ENCODE measurements at places on chromosomes 1 and 21. TPM values are rescaled to one million over a fixed set of nuclear protein-coding genes. Genes with fewer than 3 reads are reported as not detected.
A peak's percentile ranks its signal among the peaks of the same experiment; 100 is the strongest.

DNA sequence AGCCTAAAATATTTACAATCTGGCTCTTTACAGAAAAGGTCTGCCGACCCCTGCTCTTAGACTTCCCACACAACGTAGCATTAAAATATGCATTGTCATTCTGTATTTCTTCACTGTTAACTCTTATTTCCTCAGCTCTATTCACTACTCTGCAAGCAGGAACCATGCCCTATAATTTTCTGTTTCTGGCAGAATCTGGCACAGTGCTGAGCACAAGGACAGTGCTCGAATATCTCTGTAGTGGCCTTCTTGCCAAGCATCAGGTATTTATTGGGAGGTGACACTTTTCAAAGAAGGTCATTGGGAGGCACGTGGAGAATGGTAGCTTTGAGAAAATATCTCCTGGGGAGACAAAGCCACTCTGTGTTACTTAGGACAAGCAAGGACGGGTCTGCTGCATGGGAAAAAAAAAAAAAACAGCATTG lies 77.9 kb downstream of the PSMG1 start:
- H3K27ac ChIP-seq: no peak overlapping the region
- H3K36me3 ChIP-seq: no peaks in the 10 kb centered on the region
- H3K4me1 ChIP-seq: no peaks in the 10 kb centered on the region
- no peaks in the 10 kb centered on the region for H3K27me3 ChIP-seq

DNA sequence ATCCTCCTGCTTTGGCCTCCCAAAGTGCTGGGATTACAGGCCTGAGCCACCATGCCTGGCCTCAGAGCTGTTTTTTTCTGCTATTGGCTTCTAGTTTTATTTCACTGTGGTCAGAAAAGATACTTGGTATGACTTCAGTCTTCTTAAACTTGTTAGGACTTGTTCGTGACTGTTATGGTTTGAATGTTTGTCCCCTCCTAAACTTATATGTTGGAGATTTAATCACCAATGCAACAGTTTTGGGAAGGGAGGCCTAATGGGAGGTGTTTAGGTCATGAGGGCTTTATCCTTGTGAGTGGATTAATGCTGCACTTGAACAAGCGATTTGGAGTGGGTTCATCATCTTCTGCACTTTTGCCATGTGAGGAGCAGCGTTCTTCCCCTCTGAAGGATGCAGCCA lies 24.5 kb upstream of the SOD1 start:
- H3K4me3 ChIP-seq: no peak overlapping the region
- DNase-seq: no peak
- H3K27ac ChIP-seq: no peak overlapping the region
- no peaks in the 10 kb centered on the region for H3K36me3 ChIP-seq
- H3K4me1 ChIP-seq: no peaks in the 10 kb centered on the region

- H3K27me3 ChIP-seq: no peaks in the 10 kb centered on the region
- no peaks in the 10 kb centered on the region for H3K4me1 ChIP-seq
- H3K27ac ChIP-seq: no peak overlapping the region
- H3K36me3 ChIP-seq: no peaks in the 10 kb centered on the region
- no peak overlapping the region for H3K4me3 ChIP-seq
- DNase-seq: no peak
Observed at GRCh38 chr1:232184561-232185530, 445.1 kb downstream of the SIPA1L2 start.

DNA sequence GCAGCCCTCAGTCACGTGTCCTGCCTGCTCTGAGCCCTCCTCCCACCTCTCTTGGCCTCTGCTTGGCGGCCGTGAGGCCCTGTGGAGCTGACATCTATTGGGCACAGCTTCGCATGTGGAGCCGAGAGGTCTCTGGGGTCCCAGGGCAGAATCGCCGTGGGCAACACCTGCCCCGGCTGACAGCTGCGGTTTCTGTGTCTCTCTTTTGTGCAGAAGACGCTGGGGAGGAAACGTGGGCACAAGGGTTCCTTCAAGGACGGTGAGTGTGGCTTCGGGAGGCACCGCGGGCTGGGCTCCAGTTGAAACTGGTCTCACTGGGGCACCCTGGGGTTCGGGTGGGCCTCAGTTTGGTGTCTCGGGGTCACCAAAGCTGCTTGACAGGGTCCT lies 11.5 kb downstream of the ARHGEF16 start:
- H3K36me3 ChIP-seq: no peaks in the 10 kb centered on the region
- H3K4me1 ChIP-seq: no peaks in the 10 kb centered on the region
- no peak for DNase-seq
- H3K27me3 ChIP-seq: no peaks in the 10 kb centered on the region
- H3K27ac ChIP-seq: no peak overlapping the region
- no peak overlapping the region for H3K4me3 ChIP-seq

GRCh38 chr1:11903210-11903609 lies 23.0 kb downstream of the KIAA2013 start:
- no peak overlapping the region for H3K4me3 ChIP-seq
- peaks cover 11% of the 10 kb centered on the region for H3K4me1 ChIP-seq
- H3K27me3 ChIP-seq: peaks cover 14% of the 10 kb centered on the region
- no peaks in the 10 kb centered on the region for H3K36me3 ChIP-seq
- no peak for DNase-seq

- H3K27me3 ChIP-seq: no peaks in the 10 kb centered on the region
- no peak overlapping the region for H3K27ac ChIP-seq
- H3K36me3 ChIP-seq: no peaks in the 10 kb centered on the region
- H3K4me3 ChIP-seq: no peak overlapping the region
Observed at GRCh38 chr21:41037212-41037611, 130.7 kb upstream of the BACE2 start.

GRCh38 chr1:247646867-247647266 lies 32.7 kb downstream of the OR13G1 start:
- no peak for DNase-seq
- no peak overlapping the region for H3K27ac ChIP-seq
- no peaks in the 10 kb centered on the region for H3K27me3 ChIP-seq
- no peak overlapping the region for H3K4me3 ChIP-seq
- H3K36me3 ChIP-seq: no peaks in the 10 kb centered on the region

- H3K4me1 ChIP-seq: no peaks in the 10 kb centered on the region
- H3K27me3 ChIP-seq: no peaks in the 10 kb centered on the region
- H3K36me3 ChIP-seq: no peaks in the 10 kb centered on the region
- no peak overlapping the region for H3K27ac ChIP-seq
- DNase-seq: no peak
Observed at GRCh38 chr21:15079269-15079668, 14.5 kb upstream of the NRIP1 start.

GRCh38 chr1:230112131-230112701 lies 45.2 kb downstream of the GALNT2 start:
- peaks cover 21% of the 10 kb centered on the region for H3K36me3 ChIP-seq
- H3K4me1 ChIP-seq: peaks cover 48% of the 10 kb centered on the region
- H3K27me3 ChIP-seq: no peaks in the 10 kb centered on the region
- no peak overlapping the region for H3K27ac ChIP-seq

The EEIG2 gene
- total RNA-seq: 13.6 TPM

The VHLL gene
- total RNA-seq: 0.49 TPM

GRCh38 chr1:54795356-54795665 lies 5.8 kb downstream of the TTC22 start:
- no peak overlapping the region for H3K27ac ChIP-seq
- DNase-seq: no peak
- no peaks in the 10 kb centered on the region for H3K27me3 ChIP-seq

- no peak for DNase-seq
- no peaks in the 10 kb centered on the region for H3K27me3 ChIP-seq
- no peaks in the 10 kb centered on the region for H3K4me1 ChIP-seq
- no peaks in the 10 kb centered on the region for H3K36me3 ChIP-seq
Observed at GRCh38 chr1:208179961-208180409, 64.2 kb downstream of the PLXNA2 start.

GRCh38 chr1:169892927-169893644 lies 610 bp downstream of the SCYL3 start:
- peaks cover 25% of the 10 kb centered on the region for H3K4me1 ChIP-seq
- H3K27ac ChIP-seq: peak overlapping the region; percentile 97
- peaks cover 1% of the 10 kb centered on the region for H3K36me3 ChIP-seq
- no peak for DNase-seq

DNA sequence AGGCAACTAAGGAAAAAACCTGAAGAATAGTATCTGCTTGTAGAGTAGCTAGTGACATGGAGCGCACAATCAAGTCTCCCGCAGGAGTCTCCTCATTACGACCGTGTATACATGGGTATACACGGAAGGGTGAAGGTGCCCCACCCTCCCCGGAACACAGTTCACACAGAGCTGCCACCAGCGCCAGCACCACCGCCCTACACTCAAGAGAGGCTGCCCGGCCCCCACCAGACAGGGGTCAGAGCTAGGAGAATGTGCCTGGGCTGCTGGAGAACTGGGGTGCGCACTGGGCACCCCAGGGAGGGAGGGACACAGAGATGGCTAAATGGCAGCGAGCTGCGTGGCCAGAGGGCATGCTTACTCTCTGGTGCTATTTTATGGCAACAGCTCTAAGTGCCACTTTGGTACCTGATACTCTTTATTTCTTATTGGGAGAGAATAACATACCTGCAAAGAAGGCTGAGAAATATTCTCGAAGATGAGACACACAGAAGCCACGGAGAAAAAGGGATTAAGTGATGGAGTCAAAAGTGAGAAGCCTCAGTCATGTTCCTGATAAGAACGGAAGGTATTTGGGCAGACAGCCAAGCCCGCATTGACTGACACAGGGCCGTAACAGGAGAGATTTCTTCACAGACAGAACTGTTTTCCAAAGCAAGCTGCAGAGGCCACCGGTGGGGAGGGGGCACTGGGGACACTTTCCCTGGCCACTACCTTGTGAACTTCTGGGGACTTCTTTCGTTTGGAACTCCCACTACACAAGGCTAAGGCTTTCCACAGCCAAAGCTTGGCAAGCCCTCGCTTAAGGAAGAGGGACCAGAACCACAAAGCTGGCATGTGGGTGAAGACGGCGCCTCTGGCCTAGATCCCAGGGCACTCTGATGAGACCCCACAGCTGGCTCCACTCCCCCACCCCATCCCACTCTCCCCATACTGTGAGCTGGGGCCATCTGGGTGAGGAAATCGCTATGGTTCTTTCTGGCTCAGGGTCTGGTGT lies 108.0 kb downstream of the PGBD5 start:
- H3K4me3 ChIP-seq: no peak overlapping the region
- H3K27ac ChIP-seq: no peak overlapping the region
- H3K4me1 ChIP-seq: no peaks in the 10 kb centered on the region
- H3K27me3 ChIP-seq: no peaks in the 10 kb centered on the region
- no peaks in the 10 kb centered on the region for H3K36me3 ChIP-seq

DNA sequence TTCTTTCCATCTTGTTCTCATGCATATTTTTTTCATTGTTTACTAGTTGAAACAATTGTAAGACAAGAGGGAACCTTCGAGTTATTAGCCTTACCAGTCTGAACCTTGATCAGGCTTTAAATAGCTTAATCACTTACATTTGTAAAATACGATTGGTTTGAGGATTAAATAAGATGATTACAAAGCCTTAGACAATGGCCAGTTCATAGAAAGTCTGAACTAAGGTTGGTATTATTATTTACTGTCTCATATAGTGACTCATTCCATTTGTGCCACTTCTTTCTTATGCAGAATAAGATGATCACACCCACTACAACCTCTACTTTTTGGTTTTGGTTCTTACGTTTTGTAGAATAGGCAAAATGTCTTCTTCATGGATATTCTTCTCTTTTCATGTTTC lies 94.1 kb downstream of the RPE65 start:
- H3K27ac ChIP-seq: no peak overlapping the region
- no peak for DNase-seq
- no peak overlapping the region for H3K4me3 ChIP-seq
- no peaks in the 10 kb centered on the region for H3K27me3 ChIP-seq
- peaks cover 21% of the 10 kb centered on the region for H3K4me1 ChIP-seq
- H3K36me3 ChIP-seq: no peaks in the 10 kb centered on the region

DNA sequence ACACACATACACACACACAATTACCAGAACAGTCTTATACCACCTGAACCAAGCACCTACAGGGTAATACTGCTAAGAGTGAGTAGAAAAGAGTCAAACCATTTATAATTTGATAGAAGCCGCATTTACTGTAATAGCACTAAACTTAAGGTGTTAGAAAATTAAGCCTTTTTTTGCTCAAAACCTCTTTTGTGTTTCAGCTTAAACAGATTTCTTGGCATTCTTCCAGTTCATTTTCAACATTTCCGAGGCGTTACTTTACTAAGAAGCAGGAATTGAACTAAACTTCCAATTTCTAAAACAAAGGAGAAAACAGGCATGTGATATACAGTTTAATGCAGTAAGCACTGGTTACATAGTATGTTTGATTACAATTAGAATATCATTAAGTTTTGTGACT lies 387.2 kb downstream of the NCAM2 start:
- no peaks in the 10 kb centered on the region for H3K36me3 ChIP-seq
- no peak overlapping the region for H3K27ac ChIP-seq
- H3K27me3 ChIP-seq: no peaks in the 10 kb centered on the region
- H3K4me3 ChIP-seq: no peak overlapping the region
- DNase-seq: no peak
- no peaks in the 10 kb centered on the region for H3K4me1 ChIP-seq

The AMY1A gene
- total RNA-seq: not detected

DNA sequence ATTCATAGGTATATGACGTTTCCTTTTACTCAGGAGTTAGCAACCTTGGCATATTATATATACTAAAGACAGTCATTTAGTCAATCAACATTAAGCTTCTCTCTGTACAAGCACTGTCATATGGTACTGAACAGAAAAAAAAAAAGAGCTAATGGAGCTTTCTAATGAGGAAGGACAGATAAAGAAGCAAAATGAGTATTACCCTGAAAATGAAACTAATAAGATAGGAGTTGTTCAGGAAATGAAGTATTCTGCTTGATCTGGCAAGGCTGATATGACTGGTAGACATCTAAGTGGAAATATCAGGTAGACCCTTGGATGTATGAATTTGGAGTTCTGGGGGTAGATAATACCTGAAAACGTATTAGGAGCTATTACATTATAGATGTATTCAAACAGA lies 4.3 kb upstream of the IKBKE start:
- H3K27me3 ChIP-seq: no peaks in the 10 kb centered on the region
- H3K27ac ChIP-seq: no peak overlapping the region
- no peaks in the 10 kb centered on the region for H3K36me3 ChIP-seq
- peaks cover 52% of the 10 kb centered on the region for H3K4me1 ChIP-seq
- H3K4me3 ChIP-seq: no peak overlapping the region

DNA sequence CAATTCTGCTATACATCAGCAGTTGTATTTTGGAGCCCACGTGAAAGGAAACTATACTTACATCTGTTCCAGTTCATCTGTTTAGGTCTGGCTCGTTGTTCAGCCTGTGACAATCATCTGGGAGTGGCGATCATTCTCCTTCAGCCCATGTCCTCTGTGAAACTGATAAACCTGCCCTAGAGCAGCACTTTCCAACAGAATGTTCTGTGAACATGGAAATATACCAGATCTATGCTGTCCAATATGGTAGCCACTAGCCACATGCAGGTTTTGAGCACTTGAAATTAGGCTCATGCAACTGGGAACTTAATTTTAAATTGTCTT lies 24.5 kb upstream of the COQ8A start:
- no peaks in the 10 kb centered on the region for H3K4me1 ChIP-seq
- no peak overlapping the region for H3K4me3 ChIP-seq
- DNase-seq: no peak

DNA sequence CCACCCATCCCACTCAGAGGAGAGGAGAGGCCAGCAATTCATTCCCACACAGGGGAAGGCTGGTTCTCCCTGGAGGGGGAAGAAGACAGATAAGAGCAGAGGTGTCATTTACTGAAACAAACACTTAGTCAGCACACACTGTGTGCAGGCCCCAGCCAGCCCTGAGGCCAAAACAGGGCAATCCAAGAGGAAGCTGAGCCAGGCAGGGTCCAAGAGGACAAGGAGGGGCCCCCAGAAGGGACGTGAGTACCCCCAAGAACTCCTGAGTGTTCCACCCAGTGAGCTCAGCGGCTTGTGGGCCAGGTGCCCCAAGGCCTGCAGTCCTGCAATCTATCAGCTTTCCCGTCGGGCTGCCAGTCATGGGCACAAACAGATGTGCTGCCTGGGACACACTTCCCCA lies 15.8 kb downstream of the ADGRB2 start:
- no peak for DNase-seq
- H3K27me3 ChIP-seq: no peaks in the 10 kb centered on the region
- H3K4me3 ChIP-seq: no peak overlapping the region
- H3K4me1 ChIP-seq: peaks cover 59% of the 10 kb centered on the region
- H3K36me3 ChIP-seq: no peaks in the 10 kb centered on the region

All from B cell (primary cell).